Naive B cell (primary cell): ENCODE measurements at places on chromosomes 2 and 18. TPM values are rescaled to one million over a fixed set of nuclear protein-coding genes. Genes with fewer than 3 reads are reported as not detected.

DNA sequence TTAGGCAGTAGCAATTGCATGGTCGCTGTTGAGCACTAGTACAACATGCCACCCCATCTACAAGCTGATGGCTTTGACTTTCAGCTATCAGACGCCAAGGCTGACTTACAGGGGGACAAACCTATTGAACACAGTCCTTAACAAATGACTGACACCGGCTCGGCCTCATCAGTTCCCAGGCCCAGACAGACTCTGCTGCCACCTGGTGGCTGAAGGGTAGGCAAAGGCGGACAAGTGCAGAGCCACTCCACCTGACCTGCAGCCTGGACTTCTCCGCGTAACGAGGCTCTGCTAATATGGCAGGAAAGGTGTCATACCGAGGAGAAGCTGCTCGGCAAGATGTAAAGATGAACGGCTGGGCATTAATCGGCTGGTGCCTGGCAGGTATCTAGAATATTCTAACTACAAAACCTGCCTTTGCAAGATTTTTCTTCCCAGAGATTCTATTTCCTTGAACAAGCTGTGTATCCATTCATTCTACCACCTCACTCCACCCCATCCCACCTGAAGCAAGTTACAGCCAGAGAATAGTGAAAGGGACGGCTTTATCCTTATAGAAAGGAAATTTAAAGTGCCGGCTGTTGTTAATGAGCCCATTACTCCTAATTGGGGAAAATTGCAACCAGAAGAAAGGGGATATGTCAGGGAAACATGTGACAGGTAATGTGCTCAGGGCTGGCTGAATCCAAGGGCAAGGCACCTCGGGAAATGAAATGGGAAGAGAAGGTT lies 67.4 kb downstream of the STEAP3 start:
- peak; percentile 37 for DNase-seq
- no peak overlapping the region for H3K4me3 ChIP-seq
- H3K27me3 ChIP-seq: no peaks in the 10 kb centered on the region
- no peaks in the 10 kb centered on the region for H3K36me3 ChIP-seq
- H3K27ac ChIP-seq: no peak overlapping the region

- no peaks in the 10 kb centered on the region for H3K36me3 ChIP-seq
- peaks cover 53% of the 10 kb centered on the region for H3K27me3 ChIP-seq
- no peak for DNase-seq
- no peak overlapping the region for H3K27ac ChIP-seq
- H3K4me1 ChIP-seq: no peaks in the 10 kb centered on the region
- H3K4me3 ChIP-seq: no peak overlapping the region
These were observed 423.8 kb upstream of the MEX3C start for GRCh38 chr18:51621113-51621863.

- no peak overlapping the region for H3K4me3 ChIP-seq
- no peaks in the 10 kb centered on the region for H3K36me3 ChIP-seq
- no peak for DNase-seq
- peaks cover 15% of the 10 kb centered on the region for H3K27me3 ChIP-seq
- H3K4me1 ChIP-seq: no peaks in the 10 kb centered on the region
- no peak overlapping the region for H3K27ac ChIP-seq
These were observed 55.5 kb downstream of the SGPP2 start for GRCh38 chr2:222479859-222480258.

DNA sequence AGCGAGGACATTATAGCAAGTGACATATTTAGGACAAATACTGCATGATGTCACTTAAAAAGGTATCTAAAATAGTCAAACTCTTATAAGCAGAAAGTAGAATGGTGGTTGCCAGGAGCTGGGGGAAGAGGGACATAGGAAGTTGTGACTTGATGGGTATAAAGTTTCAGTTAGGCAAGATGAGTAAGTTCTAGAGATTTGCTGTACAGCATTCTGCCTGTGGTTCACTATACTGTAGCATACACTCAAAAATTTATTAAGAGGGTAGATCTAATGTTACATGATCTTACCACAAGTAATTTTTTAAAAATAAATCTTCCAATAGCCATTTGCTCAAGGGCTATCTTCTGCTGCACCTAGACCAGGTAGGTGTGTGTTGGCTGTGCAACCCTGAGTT lies 78.1 kb upstream of the NPAS2 start:
- no peak overlapping the region for H3K27ac ChIP-seq
- H3K36me3 ChIP-seq: no peaks in the 10 kb centered on the region
- no peak overlapping the region for H3K4me3 ChIP-seq
- DNase-seq: no peak
- no peaks in the 10 kb centered on the region for H3K4me1 ChIP-seq
- H3K27me3 ChIP-seq: peaks cover 16% of the 10 kb centered on the region

GRCh38 chr2:203637471-203638167 lies 68.8 kb upstream of the CD28 start:
- no peak overlapping the region for H3K27ac ChIP-seq
- H3K4me3 ChIP-seq: no peak overlapping the region
- no peak for DNase-seq
- H3K27me3 ChIP-seq: peaks cover 5% of the 10 kb centered on the region
- peaks cover 4% of the 10 kb centered on the region for H3K36me3 ChIP-seq

- peaks cover 78% of the 10 kb centered on the region for H3K4me1 ChIP-seq
- peak overlapping the region; percentile 85 for H3K27ac ChIP-seq
- DNase-seq: no peak
- no peak overlapping the region for H3K4me3 ChIP-seq
- H3K27me3 ChIP-seq: no peaks in the 10 kb centered on the region
- peaks cover 40% of the 10 kb centered on the region for H3K36me3 ChIP-seq
These were observed 131.5 kb downstream of the NCK2 start for GRCh38 chr2:105876191-105876590.

ABCG5 gene
- polyA plus RNA-seq: not detected
